ENCODE measurements at places on chromosomes 12 and 14. TPM values are rescaled to one million over a fixed set of nuclear protein-coding genes. Genes with fewer than 3 reads are reported as not detected.

LTA4H gene
- 48.8 TPM for total RNA-seq

ANKRD33 gene
- not detected for total RNA-seq

OR10A7 gene
- not detected for total RNA-seq

TMEM63C gene
- total RNA-seq: 0.73 TPM

SLC6A15 gene
- total RNA-seq: not detected

CEBPE gene
- total RNA-seq: 0.50 TPM

SAMD4A gene
- 3.9 TPM for total RNA-seq

FGF6 gene
- total RNA-seq: not detected

POTEG gene
- not detected for total RNA-seq

C12orf54 gene
- total RNA-seq: not detected

C14orf180 gene
- total RNA-seq: not detected

TAS2R9 gene
- total RNA-seq: not detected

Measured in activated CD8-positive, alpha-beta T cell treated with anti-CD3 and anti-CD28 coated beads, Interleukin-2, amount 10 ng/mL, durations not matched to agents 7 days and 5 days (primary cell).